DMS153 (cell line): ENCODE measurements at places on chromosomes 3 and 15.

DNA sequence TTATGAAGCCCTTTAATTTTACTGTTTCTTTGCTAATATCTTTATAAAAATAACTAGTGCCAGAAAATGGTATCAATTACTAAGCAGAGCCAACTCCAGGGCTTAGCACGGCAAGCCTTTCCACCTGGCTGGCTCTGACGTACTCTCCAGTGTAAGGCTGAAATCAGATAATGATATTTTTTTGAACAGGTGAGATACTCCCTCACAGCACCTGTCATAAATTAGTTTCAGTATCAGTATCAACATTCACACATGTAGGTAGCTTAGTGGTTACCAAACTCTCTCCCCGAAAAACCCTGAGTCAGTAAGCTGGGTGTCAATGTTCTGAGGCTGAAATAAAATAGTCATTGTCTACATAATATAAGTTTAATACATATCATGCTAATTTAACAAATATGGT is 710.1 kb downstream of the SQOR start:
- DNase-seq, result no peak

DNA sequence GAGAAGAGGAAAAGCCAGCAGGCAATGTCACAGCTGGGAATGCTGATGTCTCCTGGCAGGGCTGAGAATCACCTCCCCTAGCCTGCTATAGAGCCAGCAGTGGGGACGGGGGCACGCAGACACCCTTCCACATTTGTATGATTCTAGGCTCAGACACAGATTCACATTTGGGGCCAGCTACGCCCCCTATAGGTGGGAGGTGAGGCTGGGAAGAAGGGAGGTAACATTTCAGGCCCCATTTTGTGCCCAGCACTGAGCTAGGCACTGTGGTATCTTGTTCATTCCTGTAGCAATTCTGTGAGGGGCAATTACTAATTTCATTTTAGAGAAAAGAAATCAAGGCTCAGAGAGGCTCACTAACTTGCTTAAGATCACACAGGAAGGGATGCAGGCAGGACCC is 15.9 kb upstream of the ACAD9 start:
- no peak for DNase-seq

DNA sequence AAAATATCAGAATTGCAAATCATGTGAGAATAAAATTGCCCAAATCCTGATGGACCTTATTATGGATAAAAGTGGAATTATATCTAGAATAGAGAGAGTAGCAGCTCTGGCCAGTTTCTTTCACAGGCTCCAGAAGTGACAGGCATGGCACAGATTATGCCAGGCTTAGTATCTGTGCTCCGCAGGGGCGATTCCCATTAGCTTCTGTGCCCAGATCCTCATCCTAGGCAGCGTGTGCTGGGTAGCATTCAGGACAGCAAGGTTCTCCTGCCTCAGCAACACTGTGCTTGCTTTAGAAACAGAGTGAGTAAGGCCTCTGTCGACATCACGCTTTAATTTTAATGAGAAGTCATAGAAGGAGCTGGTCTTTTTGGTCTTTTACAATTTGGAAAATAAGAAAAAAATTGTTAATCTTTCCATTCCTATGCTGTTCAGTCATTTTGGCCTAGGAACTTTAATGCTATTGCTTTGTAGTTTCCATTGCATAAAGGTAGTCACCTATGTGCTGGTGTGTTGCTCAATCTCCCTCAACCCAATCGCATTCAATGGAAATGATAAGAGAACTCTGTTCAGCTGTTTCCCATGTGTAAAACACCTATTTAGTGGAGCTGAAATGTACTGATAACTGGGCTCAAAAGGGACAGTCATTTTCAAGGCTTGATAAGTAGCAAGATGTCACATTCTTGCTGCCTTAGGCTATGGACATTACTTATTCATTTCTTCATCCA is 770.1 kb downstream of the AGBL1 start:
- DNase-seq, result no peak

GRCh38 chr3:22380253-22380652 is 629.2 kb upstream of the ZNF385D start:
- no peak for DNase-seq

DNA sequence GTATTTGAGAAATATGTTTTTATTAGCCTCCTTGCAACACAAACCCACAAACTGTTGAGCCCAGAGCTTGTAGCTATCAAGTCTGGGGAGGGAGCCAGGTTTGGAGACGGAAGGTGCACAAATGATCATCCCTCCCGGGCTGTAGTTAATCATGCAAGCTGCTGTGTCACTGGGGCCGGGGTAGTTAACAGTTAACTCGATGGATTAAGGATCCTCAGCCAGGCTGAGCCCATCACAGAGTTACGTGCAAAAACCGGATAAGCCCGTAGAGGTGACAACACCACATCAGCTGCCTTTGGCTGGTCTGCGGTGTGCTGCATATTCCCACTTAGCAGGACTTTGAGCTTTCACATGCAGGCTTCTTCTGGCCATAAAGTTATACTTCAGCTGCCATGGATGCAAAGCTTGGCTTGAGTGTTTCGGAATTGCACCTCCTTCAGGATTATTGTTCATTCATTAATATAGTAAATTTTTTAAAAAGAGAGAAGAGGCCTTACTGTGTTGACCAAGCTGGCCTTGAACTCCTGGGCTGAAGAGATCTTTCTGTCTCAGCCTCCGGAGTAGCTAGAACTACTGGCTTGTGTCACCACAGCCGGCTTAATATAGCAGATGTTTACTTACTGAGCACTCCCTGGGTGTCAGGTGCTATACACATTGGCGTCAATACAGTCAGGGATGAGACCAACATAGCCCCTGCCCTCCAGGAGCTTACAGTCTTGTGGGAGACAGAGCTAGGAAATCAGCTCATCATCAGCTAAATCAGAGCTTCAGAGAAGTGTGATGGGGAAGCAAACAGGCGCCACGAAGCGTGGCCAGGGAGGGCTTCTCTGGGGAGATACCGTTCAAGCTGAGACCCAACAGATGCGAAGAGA is 226.8 kb upstream of the BHLHE40 start:
- no peak for DNase-seq

- DNase-seq, result no peak
Measured at GRCh38 chr3:115800489-115801075, 177.3 kb downstream of the GAP43 start.

- DNase-seq, result no peak
Measured at GRCh38 chr15:49265911-49266310, 95.9 kb downstream of the GALK2 start.

GRCh38 chr3:148175214-148175613 is 522.5 kb upstream of the AGTR1 start:
- DNase-seq, result no peak

- no peak for DNase-seq
Measured at GRCh38 chr3:177411201-177411600, 213.9 kb upstream of the TBL1XR1 start.

GRCh38 chr3:187550446-187550845 is 119.7 kb downstream of the SST start:
- no peak for DNase-seq

GRCh38 chr3:193702967-193703366 is 110.0 kb downstream of the OPA1 start:
- no peak for DNase-seq
